ENCODE measurements at places on chromosomes 16 and 17.

DNA sequence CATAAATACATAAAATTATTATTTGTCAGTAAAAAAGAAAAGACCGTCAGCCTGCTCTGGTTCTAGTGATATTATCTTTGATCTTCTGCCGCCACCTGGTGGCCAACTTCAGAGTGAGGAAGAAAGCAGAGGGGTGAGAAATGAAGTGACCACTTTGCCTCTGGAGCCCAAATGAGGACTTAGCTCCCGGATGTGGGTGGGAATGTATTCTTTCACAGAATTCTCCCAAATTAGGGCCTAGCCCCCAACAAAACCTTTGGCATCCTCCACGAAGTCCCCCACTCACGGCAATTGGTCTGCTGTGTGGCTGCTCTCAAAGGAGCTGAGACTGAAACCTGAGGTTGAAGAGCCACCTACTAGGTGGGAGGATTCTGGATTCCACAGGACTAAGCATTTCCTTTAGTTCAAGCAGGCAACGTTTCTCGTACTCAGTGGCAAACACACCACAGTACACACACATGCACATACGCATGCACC lies 4.9 kb upstream of the ZNF267 start:
- peak; percentile 61 for DNase-seq

GRCh38 chr16:58022601-58023371 lies 2.8 kb upstream of the MMP15 start:
- DNase-seq, result no peak

GRCh38 chr17:72878975-72879660 lies 213.4 kb downstream of the SLC39A11 start:
- DNase-seq, result no peak

GRCh38 chr16:4283441-4283840 lies 10.6 kb upstream of the TFAP4 start:
- no peak for DNase-seq

- no peak for DNase-seq
Observed at GRCh38 chr16:74623839-74624235, 16.9 kb upstream of the GLG1 start.

GRCh38 chr16:23754594-23755483 lies at the start of gene CHP2:
Gene CHP2, plus strand, starts transcription at chr16:23755026. Its CDS starts 24 bp downstream, at chr16:23755050.
- no peak for DNase-seq

GRCh38 chr17:81513753-81514488 lies 1.3 kb upstream of the ACTG1 start:
- DNase-seq, result no peak
